Hair follicular keratinocyte (primary cell): ENCODE measurements at places on chromosomes 2 and 18. TPM values are rescaled to one million over a fixed set of nuclear protein-coding genes. Genes with fewer than 3 reads are reported as not detected.

The CDH20 gene
- total RNA-seq, result not detected in 2 replicates

The DHRS9 gene
- total RNA-seq, result not detected in 2 replicates

The TBR1 gene
- total RNA-seq, result not detected in 2 replicates

The C2orf74 gene
- 8.7 and 13.7 TPM in 2 replicates for total RNA-seq

The GCC2 gene
- 4.1 and 6.0 TPM in 2 replicates for total RNA-seq

The RAB6C gene
- not detected in 2 replicates for total RNA-seq

The POLE4 gene
- 26.2 and 35.3 TPM in 2 replicates for total RNA-seq

The ESPNL gene
- 0.30 and 0.55 TPM in 2 replicates for total RNA-seq

The TM4SF20 gene
- not detected in 2 replicates for total RNA-seq
